ENCODE measurements at places on chromosomes 5 and 9.

DNA sequence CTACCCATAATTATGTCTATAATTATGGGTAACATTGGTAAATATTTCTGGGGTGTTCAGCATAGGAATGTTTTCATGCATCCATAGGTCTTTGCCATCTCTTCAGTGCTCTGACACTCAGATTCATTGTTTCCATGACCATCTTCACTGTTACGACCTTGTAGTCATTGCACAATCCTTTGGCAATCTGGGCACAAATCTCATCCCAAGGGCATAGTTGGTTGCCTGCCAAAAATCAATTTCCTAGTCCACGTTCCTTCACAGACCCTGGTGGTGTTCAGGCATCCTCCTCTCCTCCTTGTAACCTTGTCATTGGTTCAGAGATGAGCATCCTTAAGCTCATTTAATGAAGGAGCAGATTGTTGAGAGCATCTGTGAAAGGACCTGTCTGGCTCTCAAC is 1400.7 kb downstream of the CDH12 start:
- DNase-seq = no peak

GRCh38 chr9:77453825-77454647 is 194.1 kb downstream of the GNA14 start:
- no peak for DNase-seq

- no peak for DNase-seq
Observed at GRCh38 chr5:14998491-14998890, 126.9 kb upstream of the ANKH start.

DNA sequence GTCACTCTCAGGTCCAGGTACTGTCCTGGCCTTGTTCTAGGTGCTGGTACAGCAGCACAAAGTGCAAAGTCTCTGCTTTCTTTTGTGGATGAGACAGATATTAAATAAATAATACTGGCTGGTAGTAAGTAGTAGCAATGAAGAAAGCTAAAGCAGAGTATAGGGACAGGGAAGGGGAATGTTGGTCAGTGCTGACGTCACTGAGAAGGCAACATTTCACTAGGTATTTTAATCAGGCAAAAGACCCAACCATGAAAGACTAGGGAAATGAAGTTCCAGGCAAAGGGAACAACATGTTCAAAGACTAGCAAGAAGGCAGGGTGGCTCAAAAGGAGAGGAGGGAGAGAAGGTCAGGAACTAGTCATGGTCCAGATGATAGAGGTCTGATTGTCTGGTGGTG is 388.2 kb downstream of the YTHDC2 start:
- DNase-seq = no peak

GRCh38 chr5:172223901-172224873 is 30.2 kb downstream of the EFCAB9 start:
- no peak for DNase-seq

DNA sequence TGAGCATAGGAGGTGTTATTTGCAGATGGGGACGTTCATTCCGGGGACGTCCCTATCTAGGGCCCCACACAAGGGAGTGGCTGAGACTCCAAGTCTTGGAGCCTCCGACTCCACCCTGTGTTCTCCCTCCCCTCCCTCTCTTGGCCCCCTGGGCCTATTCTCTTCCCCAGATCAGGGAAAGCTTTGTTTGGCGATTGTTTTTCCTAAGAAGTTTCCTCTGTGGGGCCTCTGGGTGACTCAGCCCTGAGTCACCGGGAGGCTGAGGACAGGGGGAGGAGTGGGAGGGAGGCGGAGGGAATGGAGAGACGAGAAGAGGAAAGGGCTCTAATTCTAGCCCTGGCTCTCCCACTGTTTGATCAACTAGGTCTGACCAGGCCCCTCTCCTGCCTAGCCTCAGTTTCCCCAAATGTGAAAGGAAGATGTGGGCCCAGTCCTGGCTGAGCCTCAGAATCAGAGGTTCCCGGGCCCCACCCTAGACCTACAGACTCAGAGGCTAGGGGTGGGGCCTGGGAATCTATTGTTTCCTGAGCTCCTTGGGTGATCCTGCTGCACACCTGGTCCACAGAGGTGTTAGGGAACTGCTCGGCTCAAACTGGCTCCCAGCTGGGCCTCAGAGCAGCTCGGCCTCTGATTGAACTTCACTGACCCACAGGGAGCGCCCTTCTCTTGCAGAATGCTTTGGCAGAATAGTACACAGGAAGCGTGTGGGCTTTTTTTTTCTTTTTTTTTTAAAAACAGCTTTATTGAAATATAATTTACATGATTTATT is 19.2 kb downstream of the GSN start:
- DNase-seq = no peak

GRCh38 chr9:7461791-7462190 is 337.8 kb downstream of the DMAC1 start:
- no peak for DNase-seq

DNA sequence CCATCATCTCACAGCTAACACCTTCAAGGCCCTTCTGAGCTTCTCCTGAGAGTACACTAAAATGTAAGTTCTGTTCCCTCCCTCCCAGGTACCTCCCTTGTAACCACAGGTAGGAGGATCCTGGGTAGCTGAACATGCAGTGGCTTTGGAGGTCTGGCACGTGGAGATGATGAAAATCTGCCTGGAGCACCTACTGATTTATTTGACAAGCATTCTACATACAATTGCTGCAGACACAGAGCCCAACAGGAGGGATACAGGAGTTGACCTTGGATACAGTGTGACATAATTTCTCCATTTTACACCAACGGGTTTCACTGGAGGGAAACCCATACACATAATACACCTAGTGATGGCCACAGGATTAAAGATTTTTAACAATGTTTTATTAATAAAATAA is 478.7 kb downstream of the SEMA5A start:
- DNase-seq = no peak

- no peak for DNase-seq
Observed at GRCh38 chr5:170597872-170598271, 94.1 kb downstream of the KCNIP1 start.

DNA sequence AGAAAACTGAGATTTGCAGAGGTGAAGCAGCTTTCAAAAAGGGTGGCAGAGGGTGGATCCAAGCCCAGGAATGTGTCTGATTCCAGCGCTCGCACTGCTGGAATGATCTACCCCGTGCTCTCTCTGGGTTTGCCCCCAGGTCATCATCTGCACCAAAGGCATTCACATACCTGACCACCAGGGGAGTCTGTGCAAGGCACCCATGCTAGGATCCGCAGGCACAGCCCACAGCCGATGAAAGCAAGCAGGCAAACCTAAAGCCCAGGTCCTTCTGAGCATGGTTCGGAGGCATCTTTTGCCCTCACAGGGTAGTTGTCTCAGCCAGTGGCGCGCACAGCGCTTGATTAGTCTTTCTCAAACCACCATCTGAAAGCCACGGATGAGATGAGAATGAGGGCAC is 56.6 kb downstream of the TEK start:
- no peak for DNase-seq

GRCh38 chr9:101462558-101462957 is 27.0 kb upstream of the ALDOB start:
- DNase-seq = no peak

DNA sequence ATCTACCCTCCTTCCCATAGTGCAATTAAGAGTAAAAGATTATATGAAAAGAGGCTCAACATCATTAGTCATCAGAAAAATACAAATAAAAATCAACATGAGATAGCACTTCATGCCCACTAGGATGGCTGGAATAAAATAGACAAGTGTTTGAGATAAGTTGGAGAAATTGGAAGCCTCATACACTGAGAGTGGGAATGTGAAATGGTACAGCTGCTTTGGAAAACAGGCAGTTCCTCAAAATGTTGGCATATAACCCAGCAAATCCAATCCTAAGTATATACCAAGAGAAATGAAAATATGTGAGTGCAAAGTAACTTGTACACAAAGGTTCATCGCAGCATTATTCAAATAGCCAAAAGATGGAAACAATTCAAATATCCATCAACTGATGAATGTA is 9.8 kb downstream of the SPATA31D3 start:
- no peak for DNase-seq

DNA sequence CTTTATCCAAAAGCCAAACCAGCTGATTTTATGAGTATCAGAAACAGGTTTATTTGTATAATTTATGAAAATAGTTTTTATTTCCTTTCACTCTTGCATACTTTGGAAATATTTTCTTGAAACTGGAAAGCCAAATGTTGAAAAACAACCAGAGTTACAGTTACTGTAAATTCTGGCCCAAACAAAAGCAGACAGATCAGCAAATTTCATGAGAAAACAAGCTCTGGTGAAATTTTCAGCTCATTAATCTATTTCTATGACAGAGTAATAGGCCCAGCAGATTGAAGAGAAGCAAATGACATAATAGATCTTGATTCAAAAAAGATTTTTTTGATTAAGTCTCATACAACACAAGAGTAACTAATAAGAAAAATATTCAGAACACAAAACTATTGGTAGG is 182.7 kb downstream of the ENC1 start:
- DNase-seq = no peak

GRCh38 chr9:90385146-90385545 is 257.5 kb downstream of the DIRAS2 start:
- no peak for DNase-seq

GRCh38 chr5:173823721-173824567 is 64.2 kb upstream of the CPEB4 start:
- no peak for DNase-seq

DNA sequence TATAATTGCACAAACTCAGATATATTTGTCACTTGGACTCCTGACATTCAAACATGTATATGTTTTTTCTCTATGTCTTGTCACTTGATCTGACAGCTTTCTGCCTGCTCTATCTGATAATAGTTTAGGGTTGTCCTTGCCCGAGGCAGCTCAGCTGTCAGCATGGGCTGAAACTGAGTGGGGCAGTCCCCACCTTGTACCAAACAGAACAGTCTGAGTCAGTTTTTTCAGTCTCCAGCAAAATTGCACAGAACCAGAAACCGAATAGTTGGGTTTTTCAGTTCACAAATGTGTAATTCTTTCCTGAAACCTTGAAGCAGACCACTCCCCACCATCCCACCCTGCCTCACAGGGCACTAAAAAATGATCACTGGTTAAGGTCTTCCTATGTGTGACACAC is 9.5 kb upstream of the HAND1 start:
- DNase-seq = no peak

- DNase-seq = no peak
Observed at GRCh38 chr9:134778841-134779411, 101.7 kb upstream of the FCN2 start.

- DNase-seq = no peak
Observed at GRCh38 chr5:27494887-27495286, 456.5 kb upstream of the CDH9 start.

GRCh38 chr5:73605223-73606087 is 20.5 kb upstream of the ARHGEF28 start:
- DNase-seq = no peak

DNA sequence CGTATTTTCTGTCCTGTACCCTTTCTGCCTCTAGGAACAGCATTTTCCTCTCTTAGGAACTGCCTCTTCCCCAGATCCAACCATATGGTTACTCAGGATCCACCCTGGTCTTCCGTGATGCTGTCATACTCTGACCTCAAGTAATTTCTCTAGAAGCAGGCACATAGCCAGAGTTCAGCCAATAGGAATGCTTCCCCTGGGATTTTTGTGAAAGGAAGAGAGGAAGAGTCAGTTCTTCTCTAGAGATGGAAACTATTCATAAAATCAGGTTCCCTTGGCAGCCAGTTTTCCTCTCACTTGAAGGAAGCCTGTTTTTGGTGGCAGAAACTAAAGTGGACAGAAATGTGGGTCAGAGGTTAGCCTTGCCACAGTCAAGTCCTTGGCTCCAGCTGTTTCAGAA is 400.1 kb upstream of the PCSK5 start:
- DNase-seq = no peak

Measured in vagina (tissue), 2 donors.